ENCODE measurements at places on chromosomes 2 and 18.

DNA sequence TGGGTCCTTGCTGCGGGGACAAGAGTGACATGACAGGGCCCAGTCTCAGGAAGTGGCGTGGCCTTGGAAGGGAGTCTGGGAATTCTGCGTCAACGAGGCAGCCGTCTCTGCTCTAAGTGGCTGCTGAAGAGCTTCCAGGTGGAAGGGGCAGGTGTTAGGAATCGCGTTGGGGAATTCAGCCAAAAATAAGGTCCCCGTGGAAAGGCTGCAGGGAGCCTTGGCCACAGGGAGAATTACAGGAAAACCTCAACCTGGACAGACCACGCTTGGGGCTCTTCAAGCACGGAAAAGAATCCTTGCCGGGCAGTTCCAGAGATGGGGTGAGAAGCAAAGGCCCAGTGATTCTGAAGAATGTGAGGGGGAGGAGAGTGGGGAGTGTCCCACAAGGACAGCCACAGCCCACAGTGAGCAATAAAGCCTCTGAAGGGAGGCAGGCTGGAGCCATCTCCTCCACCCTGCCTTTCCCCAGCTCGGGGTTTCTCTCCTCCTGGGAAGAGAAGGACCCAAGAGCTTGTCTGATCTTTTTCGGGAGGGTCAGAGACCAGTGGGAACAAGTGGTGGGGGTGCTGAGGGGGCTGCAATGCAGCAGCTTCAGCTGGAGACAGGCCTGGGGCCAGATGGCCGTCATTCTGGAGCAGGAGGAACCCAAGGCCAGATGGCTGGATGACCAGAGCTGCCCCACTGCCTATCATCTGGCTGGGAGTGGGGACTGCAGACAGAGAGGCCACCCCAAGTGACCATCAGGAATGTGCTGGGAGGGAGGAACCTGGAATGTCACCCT, 106.4 kb upstream of the SMAD2 start:
- no peak for ATAC-seq

- ATAC-seq: no peak
Observed at GRCh38 chr2:209351636-209352035, 72.2 kb upstream of the MAP2 start.

GRCh38 chr18:9604348-9604747, 10.0 kb downstream of the PPP4R1 start:
- peak; percentile 22 for ATAC-seq

GRCh38 chr2:62313449-62314227, 117.7 kb downstream of the B3GNT2 start:
- ATAC-seq: no peak

- ATAC-seq: no peak
Observed at GRCh38 chr2:144630459-144631215, 110.7 kb upstream of the ZEB2 start.

Data from SK-N-SH treated with all-trans-retinoic acid at 6 μM for 48 hours (cell line).